ENCODE measurements at places on chromosomes 16 and 17. TPM values are rescaled to one million over a fixed set of nuclear protein-coding genes. Genes with fewer than 3 reads are reported as not detected.

GRCh38 chr16:3872216-3872895 is 8.2 kb downstream of the CREBBP start:
- no peak for DNase-seq

- DNase-seq = no peak
Measured at GRCh38 chr16:49556606-49557446, 183.2 kb downstream of the C16orf78 start.

Gene FBXW10
- not detected for total RNA-seq

Gene DYNLRB2
- not detected for total RNA-seq

Gene RRN3
- total RNA-seq = 23.7 TPM

DNA sequence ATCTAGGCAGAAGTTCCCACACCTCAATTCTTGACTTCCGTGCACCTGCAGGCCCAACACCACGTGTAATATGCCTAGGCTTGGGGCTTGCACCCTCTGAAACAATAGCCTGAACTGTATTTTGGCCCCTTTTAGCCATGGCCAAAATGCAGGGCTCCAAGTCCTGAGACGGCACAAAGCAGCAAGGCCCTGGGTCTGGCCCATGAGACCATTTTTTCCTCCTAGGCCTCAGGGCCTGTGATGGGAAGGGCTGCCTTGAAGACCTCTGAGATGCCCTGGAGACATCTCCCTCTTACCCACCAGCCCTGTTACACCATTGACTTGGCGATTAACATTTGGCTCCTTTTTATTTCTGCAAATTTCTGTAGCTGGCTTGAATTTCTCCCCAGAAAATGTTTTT is 238.6 kb downstream of the CDH13 start:
- DNase-seq = no peak

GRCh38 chr16:61419791-61420190 is 616.4 kb downstream of the CDH8 start:
- no peak for DNase-seq

Gene PRSS27
- 4.2 TPM for total RNA-seq

Gene CX3CL1
- 40.4 TPM for total RNA-seq
